ENCODE measurements at places on chromosomes 2 and 18.

DNA sequence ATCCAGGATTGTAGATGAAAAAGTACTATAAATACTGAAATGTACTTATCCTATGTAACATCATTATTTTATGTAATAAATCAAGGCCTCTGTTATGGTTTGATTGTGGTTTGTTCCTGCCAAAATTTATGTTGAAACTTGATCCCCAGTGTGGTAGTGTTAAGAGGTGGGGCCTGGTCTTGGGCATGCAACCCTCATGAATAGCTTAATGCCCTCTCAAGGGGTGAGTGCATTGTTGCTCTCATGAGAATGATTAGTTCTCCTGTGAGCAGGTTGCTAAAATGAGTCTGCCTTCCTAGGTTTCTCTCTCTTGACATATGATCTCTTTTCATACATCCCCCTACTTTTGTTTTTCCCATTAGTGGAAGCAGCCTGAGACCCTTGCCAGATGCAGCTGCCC lies 915.4 kb downstream of the TSN start:
- DNase-seq, result no peak

DNA sequence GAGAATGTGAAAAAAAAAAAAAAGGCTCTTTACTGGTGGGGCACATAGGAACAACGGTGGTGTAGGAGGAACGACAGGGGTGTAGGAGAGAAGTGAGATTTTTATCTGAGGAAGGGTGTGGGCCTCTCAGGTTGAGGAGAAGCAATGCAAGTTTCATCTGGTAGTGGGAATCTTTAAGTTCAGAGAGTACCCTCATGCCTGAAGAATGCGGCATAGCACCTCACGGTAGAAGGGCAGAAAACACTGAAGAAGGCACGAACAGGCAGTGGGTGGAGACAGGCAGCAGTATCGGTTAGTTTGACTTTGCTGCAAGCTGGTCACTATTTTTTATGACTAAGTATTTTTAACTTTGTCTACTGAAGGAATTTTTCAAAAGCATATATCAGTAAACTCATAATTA lies 52.2 kb upstream of the TSPYL6 start:
- DNase-seq, result no peak

DNA sequence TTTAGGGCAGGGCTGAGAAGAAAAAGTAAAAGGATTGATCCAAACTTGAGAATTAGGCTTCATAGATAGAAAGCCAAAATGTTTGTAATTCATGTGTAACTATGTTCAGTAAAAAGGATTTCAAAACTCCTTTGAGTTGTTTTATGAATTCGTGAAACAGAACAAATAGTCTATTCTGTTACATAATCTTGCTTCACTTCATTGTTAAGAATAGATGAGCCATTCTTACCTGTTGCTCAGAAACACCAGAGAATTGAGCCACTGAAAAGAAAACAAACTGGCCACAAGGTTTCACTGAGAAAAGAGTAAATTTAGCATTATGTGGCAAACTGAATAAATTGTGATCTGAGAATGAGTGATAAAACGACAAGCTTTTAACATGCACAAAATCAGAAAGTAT lies 4.5 kb upstream of the ITPRID2 start:
- no peak for DNase-seq

- no peak for DNase-seq
Measured at GRCh38 chr2:158598862-158599517, 142.2 kb downstream of the PKP4 start.

GRCh38 chr18:55054021-55054990 lies 95.0 kb upstream of the CCDC68 start:
- DNase-seq, result no peak

- DNase-seq, result no peak
Measured at GRCh38 chr2:56009758-56010458, 86.3 kb upstream of the EFEMP1 start.

GRCh38 chr2:238563551-238563950 lies 136.8 kb downstream of the ASB1 start:
- no peak for DNase-seq

DNA sequence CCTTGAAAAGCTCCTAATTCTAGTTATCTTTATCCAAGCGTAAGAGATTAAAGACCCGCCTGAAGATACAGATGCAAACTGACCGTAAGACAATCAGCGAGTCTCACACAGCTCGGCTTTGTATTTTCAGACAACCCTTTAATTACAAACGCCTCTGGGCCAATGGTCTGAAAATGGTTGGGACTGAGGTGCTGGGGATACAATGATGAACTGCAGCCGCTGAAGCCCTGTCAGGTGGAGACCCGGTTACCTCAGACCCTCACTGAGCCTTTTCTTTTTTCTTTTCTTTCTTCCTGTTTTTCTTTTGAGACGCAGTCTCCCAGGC lies 715 bp upstream of the CFAP36 start:
- DNase-seq, result no peak

GRCh38 chr2:28377984-28378678 lies 14.5 kb upstream of the FOSL2 start:
- no peak for DNase-seq

DNA sequence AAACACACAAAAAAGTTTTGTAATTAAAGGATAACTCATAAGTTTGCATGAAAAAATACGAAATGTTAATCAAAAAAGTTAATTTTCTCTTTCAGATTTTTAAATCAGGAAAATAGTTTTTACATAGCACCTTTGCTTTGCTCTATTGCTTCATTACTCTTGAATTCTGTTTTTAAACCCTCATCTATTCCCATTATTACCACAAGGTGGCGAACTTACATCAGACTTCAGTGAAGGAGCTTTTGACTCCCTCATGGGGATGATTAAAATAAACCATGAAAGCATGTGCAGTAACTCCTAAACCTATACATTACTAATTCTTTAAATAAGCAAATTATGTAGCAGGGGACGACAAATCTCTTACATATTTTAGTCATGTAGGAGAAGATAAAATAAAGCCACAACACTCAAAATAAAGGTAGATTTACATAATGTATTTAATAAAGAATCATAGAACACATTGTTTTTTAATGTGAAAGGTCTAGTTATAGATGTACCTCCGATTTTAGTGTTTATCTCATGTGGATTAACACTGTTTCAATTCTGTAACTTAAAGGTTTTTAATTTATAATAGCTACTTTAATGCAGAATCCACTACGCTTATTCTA lies 105.2 kb downstream of the NETO1 start:
- DNase-seq, result peak; percentile 10

DNA sequence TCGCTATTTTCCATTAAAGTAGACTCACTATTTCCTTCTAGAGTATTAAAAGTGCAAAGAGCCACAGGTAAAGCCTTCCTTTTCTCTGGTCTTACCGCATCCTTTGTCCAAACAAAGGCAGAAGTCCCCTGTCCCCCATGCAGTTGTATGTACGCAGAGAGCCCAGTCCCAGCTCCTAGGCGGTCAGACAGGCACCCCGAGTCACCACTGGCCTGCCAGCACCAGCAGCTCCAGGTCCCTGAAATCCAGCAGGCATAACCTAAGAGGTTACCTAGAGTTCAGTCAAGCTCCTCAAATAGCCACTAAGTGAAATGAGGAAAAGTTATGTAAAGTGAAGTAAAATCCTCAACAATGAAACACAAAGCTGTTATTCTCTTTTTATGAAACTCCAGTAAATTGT lies 60.4 kb upstream of the TWIST2 start:
- no peak for DNase-seq

DNA sequence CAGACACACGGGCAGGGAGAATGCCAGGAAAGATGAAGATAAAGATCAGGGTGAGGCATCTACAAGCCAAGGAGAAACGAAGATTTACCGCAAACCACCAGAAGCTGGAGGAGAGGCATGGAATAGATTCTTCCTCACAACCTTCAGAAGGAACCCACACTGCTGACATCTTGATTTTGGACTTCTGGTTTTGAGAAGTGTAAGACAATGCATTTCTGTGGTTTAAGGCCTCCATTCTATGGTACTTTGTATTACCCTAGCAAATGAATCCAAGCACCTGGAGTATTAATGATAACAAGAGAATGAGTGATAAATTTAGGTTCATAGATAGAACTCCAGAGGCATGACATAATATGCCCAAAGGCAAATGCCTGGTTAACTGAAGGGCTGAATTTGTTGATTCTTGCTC lies 11.8 kb upstream of the FN1 start:
- DNase-seq, result no peak

DNA sequence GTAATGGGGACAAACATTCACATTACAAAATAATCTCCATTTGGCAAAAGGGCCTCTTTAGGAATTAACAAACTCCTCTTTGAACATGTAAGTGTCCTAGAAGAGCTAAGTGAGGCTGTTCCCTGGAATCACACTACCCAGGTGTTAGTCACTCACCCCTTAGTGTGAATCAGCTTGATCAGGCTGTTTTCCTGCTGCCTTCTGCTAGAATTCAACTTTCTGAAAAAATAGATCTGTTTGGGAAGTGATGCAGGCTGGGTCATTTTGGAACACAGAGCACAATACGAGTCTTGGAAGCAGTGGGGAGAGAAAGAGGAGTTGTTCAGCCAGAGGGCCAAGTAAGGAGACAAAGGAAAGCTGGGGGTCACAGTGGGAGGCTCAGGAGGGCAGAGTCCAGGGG lies 40.0 kb downstream of the TTC32 start:
- DNase-seq, result no peak

GRCh38 chr18:48996901-48997463 lies 46.2 kb upstream of the SMAD7 start:
- DNase-seq, result no peak

DNA sequence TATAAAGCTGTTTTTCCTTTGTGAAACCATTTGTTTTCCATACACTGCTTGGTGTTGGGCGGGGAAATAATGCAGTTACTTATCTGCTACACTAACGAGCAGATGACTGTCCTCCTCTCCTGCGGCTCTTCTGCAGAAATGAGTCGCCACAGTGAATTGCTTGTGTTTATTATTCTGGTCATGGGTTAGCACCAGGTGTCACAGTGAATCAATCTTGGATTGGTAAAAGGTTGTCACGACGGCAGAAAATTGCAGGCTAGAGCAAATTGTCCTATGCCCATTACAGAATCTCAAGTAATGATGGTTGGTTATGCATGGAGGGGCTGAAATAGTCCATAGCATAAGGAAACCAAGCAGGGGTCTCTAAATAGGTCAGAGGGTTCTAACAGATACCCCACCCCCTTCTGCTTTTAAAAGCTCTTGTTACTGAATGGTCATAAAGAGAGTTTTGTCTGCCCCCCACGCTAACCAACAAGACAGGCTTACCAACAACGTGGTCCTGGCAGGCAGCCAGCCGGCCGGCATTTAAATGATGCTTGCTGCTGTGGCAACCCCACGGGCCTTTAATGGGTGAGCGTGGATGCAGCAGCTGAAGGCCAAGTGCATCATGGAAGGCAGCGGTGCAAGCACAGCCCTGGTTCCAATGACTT lies 29.5 kb downstream of the RAB31 start:
- no peak for DNase-seq

DNA sequence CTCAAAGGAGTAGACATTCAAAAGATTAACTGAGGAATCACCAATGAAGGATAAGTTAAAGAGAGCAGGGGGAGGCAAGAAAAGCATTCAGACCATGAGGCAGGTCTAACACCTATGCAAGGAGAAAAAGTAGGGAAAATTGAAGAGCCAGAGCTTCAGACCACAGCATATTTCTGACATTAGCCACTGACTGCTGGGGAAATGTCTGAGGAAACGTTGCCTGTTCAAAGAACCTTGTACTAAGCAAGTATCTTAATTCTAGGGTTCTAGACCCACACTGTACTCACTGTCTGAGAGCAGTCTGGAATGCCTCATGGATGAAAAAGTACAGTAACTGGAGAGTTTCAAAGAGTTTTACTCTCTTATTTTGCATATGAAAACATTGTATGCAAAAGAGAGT lies 39.5 kb upstream of the TFPI start:
- no peak for DNase-seq

DNA sequence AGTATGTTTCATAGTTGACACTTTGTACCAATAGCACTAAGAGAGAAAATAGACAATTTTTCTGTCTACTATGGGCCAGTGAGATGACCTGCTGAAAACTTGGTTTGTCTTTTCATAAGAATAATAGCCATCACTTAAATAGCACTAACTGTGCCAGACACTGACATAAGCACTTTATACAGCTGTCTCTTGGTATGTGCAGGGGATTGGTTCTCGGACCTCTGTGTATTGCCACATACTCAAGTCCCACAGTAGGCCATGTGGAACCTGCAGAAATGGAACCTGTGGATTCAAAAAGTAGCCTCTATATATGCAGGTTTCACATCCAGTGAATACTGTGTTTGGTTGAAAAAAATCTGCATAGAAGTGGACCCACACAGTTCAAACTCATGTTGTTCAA lies 126.7 kb downstream of the XRCC5 start:
- no peak for DNase-seq

DNA sequence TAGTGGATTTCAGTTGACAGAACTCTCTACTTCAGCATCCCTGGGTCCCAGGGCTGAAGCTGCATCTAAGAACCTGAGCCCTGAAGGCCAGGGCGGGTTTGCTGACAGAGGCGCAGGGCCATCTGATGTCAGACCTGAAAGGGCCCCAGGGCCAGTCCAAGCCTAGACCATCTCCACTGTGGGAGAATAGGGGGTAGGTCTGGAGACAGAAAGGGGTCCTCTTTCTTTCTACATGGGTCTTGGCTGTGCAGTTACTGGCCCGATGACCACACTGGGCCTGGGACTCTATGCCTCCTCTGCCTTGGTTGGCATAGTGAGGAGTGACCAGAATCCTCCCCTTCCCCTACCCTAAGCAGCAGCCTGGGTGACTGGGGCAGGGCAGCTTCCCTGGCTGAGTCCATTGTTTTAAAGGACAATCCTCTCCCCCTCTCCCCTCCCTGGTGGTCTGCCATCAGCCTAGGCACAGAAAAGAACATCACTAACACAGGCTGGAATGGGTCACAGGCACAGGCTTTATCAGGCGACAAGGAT lies 34.5 kb downstream of the HS1BP3 start:
- no peak for DNase-seq

- DNase-seq, result no peak
Measured at GRCh38 chr2:78734221-78734620, 291.3 kb upstream of the REG3G start.

DNA sequence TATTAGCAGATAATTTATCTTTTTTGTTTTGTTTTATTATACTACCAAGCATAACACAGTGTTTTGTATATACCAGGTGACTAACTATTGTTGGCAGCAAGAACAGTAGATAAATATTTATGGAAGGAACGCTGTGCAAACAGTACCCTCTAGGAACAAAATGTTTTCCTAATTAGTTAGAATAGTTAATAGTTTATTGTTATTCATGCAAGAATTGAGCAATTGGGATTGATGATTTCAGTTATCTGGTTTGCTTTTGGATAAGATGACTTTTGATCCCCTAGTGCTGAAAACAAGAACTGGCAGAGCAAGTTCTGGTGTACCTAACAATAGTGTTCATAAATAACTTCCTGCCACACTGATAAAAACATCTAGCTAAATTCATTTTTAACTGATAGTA lies 323.3 kb downstream of the TGIF1 start:
- no peak for DNase-seq

DNA sequence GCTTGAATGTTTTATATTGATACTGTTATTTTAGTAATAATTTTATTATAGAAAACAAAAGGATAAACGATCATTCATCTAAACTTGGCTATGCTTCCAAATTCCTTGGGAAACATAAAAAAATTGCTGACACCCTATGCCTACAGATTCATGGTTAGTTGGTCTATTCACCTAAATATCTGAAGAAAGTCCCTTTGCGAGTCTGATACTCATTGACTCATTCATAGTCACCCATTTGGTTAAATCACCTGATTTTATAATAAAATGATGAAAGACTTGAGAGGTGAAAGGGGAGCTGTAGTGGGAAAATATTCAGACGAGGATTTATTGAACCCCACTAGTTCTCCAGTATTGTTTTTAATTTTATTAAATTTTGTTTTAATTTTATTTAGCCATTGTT lies 112.0 kb downstream of the PTPN4 start:
- no peak for DNase-seq

Data from GM12864 (cell line).